ENCODE measurements at places on chromosomes 16 and 17.
A peak's percentile ranks its signal among the peaks of the same experiment; 100 is the strongest.

GRCh38 chr17:81923302-81924260 lies 4.0 kb downstream of the MAFG start:
- DNase-seq: peak; percentile 76

DNA sequence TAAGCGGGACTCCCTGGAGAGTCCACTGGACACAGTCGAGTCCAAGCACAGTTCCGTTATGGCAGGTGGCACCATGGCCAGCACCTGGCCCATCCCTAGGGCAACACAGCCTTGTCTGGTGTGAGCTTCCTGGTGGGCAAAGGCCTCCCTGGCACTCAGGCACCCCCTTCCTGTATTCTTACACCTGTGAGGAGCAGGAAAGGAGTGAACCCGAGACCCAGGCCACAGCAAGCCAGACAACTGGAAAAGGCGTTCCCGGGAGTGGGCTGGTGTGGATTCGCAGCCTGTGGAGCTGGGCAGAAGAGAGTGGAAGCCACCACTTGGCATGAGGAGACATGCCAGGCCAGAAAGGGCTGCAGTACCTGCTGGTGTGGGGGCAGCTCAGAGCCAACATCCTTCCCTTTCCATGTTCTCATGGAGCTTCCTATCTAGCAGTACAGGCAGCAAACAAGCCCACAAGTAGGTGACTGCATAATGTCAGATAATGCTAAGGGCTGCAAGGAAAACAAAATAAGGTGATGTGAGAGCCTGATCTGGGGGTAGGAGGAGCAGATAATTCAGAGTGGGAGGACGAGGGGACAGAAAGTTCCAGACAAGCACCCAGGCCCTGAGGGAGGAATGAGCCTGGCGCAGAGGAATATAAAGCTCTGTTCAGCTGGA lies 87.0 kb downstream of the GNAO1 start:
- DNase-seq: no peak

DNA sequence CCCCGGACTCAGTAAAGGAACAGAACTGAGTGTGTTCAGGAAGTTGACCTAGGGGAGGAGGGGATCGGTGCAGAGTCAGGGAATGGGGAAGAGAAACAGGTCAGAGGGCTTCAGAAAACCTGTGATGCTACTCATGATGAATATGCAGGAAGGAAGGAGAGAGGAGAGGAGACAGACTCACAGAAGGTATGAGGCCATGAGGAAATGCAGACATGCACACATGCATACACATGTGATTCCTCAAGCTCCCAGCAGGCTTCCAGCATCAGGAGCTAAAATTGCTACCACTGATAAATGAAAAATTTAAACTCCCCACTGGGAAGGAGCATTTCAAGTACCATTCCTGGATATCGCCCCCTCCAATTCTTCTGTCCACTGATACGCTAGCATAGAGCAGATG lies 262.6 kb downstream of the SLC39A11 start:
- no peak for DNase-seq

DNA sequence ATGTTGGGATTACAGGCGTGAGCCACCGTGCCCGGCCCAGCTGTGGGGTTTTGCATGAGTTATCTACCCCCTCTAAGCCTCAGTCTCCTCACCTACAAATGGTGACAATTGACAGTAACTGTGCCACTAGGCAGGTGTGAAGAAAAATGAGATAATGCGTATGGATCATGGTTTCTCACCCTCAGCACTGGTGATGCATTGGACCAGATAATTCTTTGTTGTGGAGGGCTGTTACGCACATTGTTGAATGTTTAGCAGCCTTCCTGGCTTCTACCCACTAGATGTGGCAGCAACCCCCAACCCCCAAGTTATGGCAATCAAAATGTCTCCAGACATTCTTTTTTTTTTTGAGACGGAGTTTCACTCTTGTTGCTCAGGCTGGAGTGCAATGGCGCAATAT lies 9.0 kb upstream of the HAPSTR1 start:
- DNase-seq: no peak

GRCh38 chr17:1108765-1109605 lies 70.8 kb downstream of the ABR start:
- DNase-seq: peak; percentile 46

DNA sequence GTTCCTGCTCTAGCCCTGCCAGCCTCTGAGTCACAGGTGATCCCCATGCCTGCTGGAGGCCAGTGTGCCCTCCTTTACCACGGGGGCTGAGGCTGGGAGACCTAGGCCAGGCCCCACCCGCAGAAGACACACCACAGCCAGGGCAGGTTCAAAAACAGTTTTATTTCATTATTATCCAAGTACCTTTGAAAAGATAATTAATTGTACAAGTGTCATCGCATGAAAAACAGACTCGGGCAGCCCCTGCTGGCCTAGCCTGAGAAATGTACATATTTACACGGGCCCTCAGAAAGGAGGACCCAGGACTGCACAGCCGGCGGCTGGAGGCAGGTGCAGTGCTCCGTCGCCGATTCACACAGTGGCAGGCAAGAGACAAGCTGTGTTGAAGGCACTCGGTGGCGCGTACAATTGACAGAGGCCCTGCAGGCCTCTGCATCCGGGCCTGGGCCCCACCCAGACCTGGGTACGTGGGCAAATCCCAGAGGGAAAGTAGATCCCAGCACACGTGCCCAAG lies 4.4 kb downstream of the PDIA2 start:
- DNase-seq: no peak

DNA sequence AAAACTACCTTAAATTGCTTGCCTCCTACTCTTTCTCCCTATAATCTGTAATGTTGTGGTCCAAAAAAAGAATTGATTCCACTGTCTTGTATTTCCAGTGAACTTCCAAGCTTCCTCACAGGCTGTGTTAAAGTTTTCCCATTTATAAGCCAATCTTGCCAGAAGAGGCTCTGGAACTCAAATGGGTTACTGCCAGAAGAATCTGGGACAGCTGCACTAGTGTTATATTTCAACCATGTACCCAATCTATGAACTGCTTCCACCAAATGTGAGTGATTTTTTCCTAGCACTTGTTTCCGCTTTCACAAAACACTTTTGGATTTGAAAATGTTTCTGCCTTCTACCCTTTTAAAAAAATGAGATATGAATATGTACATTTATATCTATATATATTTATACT lies 1.8 kb downstream of the CCDC43 start:
- DNase-seq: no peak

DNA sequence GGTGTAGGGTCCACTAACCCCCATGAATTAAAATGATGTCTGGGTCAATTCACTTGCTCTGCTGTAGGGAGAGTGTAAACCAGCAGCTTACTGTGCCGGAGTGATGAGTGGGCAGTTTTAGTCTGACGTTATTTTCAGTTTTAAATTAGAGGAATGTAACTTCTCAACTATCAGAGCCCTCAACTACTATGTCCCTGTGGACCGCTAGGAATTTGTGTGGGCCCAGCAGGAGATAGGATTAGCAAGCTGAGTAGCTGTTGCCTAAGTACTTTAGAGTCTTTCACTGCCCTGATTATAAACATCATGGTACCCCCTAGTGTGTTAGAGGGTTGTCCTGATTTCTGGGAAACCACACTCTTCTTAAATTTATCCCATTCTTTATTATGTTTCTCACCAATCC lies 11.4 kb downstream of the MARVELD3 start:
- peak; percentile 2 for DNase-seq

DNA sequence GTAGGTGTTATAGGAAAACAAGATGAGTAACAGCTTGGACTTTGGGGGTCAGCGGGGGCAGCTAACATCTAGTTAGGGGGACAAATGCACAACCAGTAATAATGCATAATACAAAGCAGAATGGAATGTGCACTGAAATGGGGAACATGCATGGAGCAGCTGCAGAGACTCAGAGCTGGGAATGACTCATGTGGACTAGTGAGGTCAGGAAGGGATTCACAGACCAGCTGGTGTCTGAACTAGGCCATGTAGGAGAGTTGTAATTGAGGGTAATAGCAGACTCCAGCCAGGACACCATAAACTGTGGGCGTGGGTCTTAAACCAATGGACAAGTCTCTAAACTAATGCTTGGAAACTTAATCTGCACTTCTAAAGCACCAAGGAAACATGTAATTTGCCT lies 176.8 kb upstream of the ASIC2 start:
- no peak for DNase-seq

DNA sequence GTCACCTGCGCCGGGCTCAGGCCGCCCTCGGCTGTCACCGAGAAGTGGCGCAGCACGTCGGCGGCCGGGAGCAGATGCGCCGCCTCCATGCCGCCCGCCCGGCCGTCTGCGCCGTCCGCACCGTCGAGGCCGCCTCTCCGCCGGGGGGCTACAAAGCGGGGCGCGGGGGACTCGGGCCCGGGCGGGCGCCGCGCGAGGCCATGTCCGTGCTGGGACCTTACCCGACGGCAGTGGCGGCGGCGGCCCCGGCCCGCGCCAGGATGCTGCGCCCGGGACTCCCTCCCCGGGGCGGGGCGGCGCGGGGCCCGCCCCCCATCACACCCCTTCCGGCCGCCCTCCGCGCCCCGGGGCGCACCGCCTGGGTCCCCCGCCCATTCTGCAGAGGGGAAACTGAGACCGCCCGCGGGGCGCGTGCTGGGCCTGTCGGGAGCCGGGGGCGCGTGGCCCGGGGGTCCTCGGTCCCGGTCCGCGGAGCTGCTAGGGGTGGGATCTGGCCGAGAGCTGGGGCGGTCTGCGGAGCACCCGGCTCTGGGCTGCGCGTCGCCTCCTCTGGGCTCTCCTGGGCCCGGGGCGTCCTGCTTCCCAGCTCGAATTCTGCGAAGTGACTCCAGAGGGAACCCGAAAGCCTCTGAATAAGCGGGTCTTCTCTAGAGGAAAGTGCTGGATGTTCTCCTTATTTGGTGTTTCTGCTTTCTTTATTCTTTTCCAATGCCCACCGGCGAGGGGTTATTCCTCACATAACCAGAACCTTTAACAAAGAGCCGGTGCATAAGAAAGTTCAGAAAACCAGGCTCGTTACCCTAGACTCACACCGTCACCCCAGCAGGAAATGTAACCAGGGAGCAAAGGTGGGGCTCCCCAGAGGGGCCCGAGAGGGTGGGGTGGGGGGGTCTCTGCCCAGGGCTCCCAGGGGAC lies at the start of gene ATP2A3:
Gene ATP2A3, minus strand, starts transcription at position 235 of the 915 bp plus-strand sequence. Its CDS starts 146 bp downstream, at position 89.
- DNase-seq: no peak

GRCh38 chr17:36550491-36551417 lies 6.0 kb downstream of the GGNBP2 start:
- DNase-seq: peak; percentile 21

GRCh38 chr16:83878838-83879237 lies 20.1 kb upstream of the MLYCD start:
- peak; percentile 46 for DNase-seq

- DNase-seq: no peak
Observed at GRCh38 chr17:40524243-40524965, 23.0 kb upstream of the TNS4 start.

DNA sequence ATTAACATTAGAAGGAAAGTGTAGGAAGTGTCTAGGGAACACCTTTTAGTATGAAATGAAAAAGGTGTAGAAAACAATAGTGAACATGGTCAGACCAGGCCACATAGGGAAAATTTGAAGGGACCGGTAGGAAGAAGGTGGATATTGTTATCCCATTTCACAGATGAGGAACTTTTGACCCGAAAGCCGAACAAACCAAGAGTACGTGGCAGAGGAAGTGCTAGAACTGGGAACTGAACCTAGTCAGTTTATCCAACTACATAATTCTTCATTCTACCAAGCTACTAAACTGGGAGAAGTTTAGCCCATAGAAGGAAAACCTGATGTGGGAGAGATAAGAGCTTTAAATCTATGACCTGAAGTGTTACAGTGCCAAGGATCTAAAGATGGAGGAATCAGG lies 43.2 kb downstream of the YPEL2 start:
- peak; percentile 54 for DNase-seq

GRCh38 chr16:3716831-3717234 lies 491 bp downstream of the TRAP1 start:
- peak; percentile 9 for DNase-seq

GRCh38 chr16:63943566-63943965 lies 1178.3 kb downstream of the CDH11 start:
- DNase-seq: no peak

GRCh38 chr16:54284319-54284930 lies 2.2 kb downstream of the IRX3 start:
- DNase-seq: no peak

- no peak for DNase-seq
Observed at GRCh38 chr17:42133461-42134041, 10.9 kb downstream of the HSPB9 start.

DNA sequence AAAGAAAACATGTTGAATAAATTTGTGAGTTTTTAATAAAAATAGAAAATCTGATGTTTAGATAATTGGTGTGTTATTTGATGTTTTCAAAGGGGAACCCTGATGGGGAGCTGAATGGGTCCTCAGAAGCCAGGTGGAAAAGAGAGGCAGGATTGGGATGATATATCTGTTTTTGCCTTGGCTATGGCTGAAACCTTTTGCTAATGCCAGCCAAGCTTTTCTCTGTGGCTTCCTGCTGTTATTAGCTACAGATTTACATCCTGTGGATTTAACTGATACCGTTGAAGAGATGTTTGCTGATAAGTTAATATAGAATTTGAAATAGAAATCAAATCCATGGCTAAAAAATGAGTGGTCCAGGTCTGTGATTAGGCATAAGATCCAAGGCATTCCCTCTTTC lies 4.2 kb upstream of the AATF start:
- no peak for DNase-seq

DNA sequence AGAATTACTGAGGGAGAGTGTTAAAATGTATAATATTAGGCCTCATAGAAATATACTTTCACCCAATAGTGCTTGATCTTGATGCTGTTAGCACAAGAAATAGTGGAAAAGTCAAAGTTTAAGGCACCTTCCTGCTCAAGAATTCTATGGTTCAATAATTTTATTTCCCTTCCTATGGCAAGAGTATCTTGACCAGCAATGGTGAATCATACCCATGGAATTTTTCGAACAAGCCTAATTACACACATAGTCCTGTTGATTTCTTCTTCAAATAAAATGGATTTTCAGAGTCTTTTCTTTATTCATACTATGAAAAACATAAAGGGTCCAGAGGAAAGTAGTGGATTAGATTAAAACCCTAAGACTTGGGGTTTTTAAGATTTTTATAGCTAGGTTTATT lies 810.6 kb downstream of the CDH11 start:
- no peak for DNase-seq

- no peak for DNase-seq
Observed at GRCh38 chr17:71793518-71793917, 327.3 kb upstream of the SOX9 start.

- DNase-seq: no peak
Observed at GRCh38 chr16:26762594-26762993, 304.1 kb upstream of the C16orf82 start.

Data from inflammatory macrophage treated with lipopolysaccharide for 4 hours (primary cell).